ENCODE measurements at places on chromosomes 2 and 18. TPM values are rescaled to one million over a fixed set of nuclear protein-coding genes. Genes with fewer than 3 reads are reported as not detected.

ASIC4 gene
- total RNA-seq, result 82.8 TPM

NCL gene
- 286 TPM for total RNA-seq

SLC16A14 gene
- total RNA-seq, result 23.5 TPM

RASGRP3 gene
- 3.1 TPM for total RNA-seq

ERLEC1 gene
- 43.6 TPM for total RNA-seq

ALLC gene
- total RNA-seq, result not detected

ACKR3 gene
- total RNA-seq, result 18.0 TPM

TUBB6 gene
- total RNA-seq, result 51.3 TPM

TNFRSF11A gene
- total RNA-seq, result 7.8 TPM

RGPD4 gene
- total RNA-seq, result 0.22 TPM

RGPD6 gene
- total RNA-seq, result 29.2 TPM

KCNS3 gene
- 0.58 TPM for total RNA-seq

VRK2 gene
- 7.0 TPM for total RNA-seq

IL37 gene
- total RNA-seq, result not detected

MOGAT1 gene
- not detected for total RNA-seq

INPP4A gene
- total RNA-seq, result 126 TPM

SKOR2 gene
- 0.14 TPM for total RNA-seq

CCDC68 gene
- not detected for total RNA-seq

CD8B2 gene
- 0.15 TPM for total RNA-seq

SPC25 gene
- total RNA-seq, result 12.1 TPM

COLEC12 gene
- total RNA-seq, result 0.49 TPM

PPP1R1C gene
- 10.3 TPM for total RNA-seq

DNAJC5G gene
- total RNA-seq, result not detected

SLC4A3 gene
- total RNA-seq, result 17.7 TPM

TCF23 gene
- 0.16 TPM for total RNA-seq

SPAG16 gene
- total RNA-seq, result 31.6 TPM

ESPNL gene
- 0.71 TPM for total RNA-seq

PREB gene
- 38.2 TPM for total RNA-seq

SERPINE2 gene
- 87.5 TPM for total RNA-seq

DYTN gene
- total RNA-seq, result not detected

DSG1 gene
- 0.13 TPM for total RNA-seq

AMER3 gene
- total RNA-seq, result 8.0 TPM

ANKRD23 gene
- 3.6 TPM for total RNA-seq

LDLRAD4 gene
- total RNA-seq, result 0.38 TPM

EPHA4 gene
- 15.9 TPM for total RNA-seq

ADCYAP1 gene
- total RNA-seq, result 0.11 TPM

STAMBP gene
- 54.8 TPM for total RNA-seq

WNT10A gene
- 0.15 TPM for total RNA-seq

REG1B gene
- total RNA-seq, result 0.38 TPM

CPSF3 gene
- total RNA-seq, result 44.0 TPM

EVA1A gene
- 3.7 TPM for total RNA-seq

STRADB gene
- total RNA-seq, result 31.1 TPM

UGT1A3 gene
- total RNA-seq, result 0.42 TPM

BMPR2 gene
- total RNA-seq, result 18.6 TPM

RBM45 gene
- 31.8 TPM for total RNA-seq

ABHD3 gene
- total RNA-seq, result 6.6 TPM

TNS1 gene
- 1.9 TPM for total RNA-seq

ASPRV1 gene
- 2.6 TPM for total RNA-seq

CAB39 gene
- total RNA-seq, result 36.3 TPM

PCARE gene
- total RNA-seq, result 0.05 TPM

MAP3K19 gene
- 34.3 TPM for total RNA-seq

DQX1 gene
- total RNA-seq, result 0.31 TPM

NFU1 gene
- 33.6 TPM for total RNA-seq

KLHL41 gene
- total RNA-seq, result 0.60 TPM

GNLY gene
- 0.56 TPM for total RNA-seq

CSRNP3 gene
- 43.2 TPM for total RNA-seq

ASXL3 gene
- 49.7 TPM for total RNA-seq

GPR39 gene
- total RNA-seq, result 1.3 TPM
